Posterior cingulate gyrus (tissue), 11 donors: ENCODE measurements at places on chromosomes 5 and 9.
A peak's percentile ranks its signal among the peaks of the same experiment; 100 is the strongest.

- DNase-seq, result no peak
These were observed 33.9 kb downstream of the OLFML2A start for GRCh38 chr9:124810663-124811355.

DNA sequence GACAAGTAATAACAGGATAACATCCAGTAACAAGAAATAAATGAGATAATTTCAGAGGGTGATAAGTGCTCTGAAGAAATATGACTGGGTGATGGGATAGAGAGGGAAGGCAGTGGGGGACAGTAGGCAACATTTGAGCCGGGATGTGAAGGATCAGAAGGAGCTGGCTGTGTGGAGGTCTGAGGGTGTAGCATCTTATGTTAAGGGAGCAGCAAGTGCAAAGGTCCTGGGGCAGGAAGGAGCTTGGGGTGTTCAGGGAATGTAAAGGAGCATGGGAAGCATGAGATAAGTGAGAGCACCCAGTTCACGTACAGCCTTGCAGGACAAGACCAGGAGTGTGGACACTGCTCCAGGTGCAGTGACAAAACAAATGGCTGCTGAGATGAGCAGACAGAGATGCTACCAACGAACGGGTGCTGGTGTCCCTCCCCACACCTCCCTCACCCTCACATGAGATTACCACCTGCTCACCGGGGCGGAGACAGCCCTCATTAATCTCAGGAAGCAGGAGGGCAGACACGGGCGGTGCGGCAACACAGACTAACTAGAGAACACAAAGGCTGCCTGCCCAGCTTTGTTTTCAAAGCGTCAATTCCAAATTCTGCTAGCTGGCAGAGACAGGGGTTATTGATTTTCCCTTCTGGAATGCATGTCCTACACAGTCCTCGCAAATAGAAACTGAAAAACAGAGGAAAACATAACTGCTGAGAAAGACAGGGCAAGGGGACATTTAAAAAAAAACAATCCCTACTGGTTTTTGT lies 298.1 kb upstream of the PANK3 start:
- no peak for DNase-seq

- no peak for DNase-seq
These were observed 26.2 kb upstream of the HSPA9 start for GRCh38 chr5:138601444-138601843.

- peak; percentile 37 for DNase-seq
These were observed 231.0 kb downstream of the CDK5RAP2 start for GRCh38 chr9:120348951-120349429.

DNA sequence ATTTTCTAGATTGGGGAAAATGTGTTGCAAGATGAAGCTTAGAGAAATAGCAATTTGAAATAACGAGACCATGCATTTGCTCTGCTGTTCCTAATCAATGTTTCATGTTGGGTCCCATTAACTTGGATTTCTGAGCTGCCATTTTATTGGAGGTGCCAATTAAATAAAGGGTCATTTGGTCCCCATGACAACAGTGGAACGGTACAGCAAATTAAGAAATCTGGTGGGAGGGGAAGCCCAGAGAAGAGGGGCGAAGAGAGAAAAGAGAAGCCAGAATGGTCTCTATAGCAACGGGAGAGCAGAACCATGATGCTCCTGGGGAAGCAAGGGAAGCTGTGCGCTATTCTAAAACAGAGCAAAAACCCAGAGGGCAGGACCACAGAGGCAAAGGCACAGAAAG lies 120.2 kb downstream of the ENTREP1 start:
- DNase-seq, result no peak

DNA sequence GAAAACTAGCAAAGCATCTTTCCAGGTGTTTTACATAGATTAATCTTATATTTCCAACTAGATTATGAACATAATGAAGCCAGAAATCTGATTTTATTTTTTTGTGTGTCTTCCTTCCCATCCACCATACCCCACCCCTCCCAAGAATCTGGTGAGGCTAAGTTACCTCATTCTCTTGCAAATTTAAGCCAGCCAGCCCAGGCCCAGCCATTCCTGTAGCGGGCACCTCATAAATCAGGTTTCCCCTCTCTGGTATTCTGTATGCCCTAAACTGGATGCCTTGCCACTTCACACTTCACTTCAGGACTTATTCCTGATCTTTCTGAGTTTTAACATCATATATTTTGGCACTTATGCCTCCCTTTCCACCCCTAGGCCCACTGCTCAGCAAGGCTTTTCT lies 21.8 kb downstream of the C9 start:
- DNase-seq, result no peak

DNA sequence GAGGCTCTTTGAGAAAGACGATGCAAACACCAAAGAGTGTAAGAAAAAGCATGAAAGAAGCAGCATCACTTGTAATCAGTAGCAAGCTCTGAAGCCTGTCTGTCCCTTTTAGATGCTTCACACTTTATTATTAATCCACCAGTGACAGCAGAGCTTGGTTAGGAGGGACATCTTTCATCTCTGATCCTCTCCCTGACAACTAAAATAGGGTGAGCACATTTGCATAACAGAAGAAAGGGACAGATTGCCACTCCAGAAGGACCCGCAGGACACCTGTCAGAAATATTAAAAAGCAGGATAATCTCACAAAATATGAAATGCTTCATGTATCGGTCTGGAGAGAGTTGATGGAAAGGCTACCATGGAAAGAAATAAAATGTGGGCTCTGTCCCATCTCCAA lies 71.4 kb upstream of the MAP1B start:
- no peak for DNase-seq

- DNase-seq, result peak; percentile 38
These were observed 140.8 kb upstream of the OTULINL start for GRCh38 chr5:14440582-14441431.

DNA sequence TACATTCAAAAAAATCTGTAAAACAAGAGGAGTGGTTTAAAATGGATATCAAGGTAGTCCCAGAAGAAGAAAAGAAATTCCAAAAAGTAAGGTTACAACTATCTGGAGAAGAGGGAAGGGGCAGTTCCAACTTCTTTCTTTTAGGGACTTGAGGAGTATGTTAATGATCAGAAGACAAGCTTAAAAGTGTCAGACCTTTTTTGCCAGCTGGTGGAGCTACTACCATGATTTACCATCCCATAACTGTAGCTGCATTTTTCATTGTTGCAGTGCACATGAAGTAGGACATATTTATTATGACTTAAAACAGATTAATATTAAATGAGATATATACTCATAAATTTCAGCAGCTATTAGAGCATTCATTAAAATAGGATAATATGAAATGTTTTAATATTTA lies 158.5 kb upstream of the RGS7BP start:
- no peak for DNase-seq

DNA sequence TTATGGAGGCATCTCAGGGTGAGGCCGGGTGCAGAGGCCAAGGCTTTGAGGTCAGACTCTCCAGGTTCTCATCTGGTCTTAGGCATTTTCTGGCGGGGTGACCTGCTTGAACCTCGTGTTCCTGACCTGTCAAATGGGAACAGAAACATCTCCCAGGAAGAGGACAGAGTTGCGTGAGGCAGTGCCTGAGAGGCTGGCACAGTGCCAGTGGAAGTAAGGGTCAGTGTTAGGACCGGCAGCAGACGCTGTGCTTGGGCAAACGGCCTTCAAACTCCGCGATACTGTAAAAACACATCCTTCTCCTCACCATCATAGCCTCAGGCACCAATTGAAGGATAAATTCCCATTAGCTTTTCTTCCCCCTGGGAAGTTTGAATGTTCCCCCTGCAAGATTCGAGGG lies 55.6 kb upstream of the FCN2 start:
- no peak for DNase-seq

DNA sequence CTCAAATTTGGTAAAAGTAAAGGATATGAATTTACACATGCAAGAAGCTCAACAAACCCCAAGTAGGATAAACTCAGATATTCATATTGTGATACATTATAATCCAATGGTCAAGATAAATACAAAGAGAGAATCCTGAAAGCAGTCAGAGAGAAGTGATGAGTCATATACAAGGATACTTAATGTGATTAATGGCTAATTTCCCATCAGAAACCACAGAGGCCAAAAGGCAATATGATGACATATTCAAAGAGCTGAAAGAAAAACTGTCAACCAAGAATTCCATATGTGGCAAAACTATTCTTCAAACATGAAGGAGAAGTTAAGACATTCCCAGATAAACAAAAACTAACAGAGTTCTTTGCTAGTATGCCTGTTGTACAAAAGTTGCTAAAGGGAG lies 19.5 kb upstream of the IRF1 start:
- no peak for DNase-seq

GRCh38 chr5:3340471-3340870 lies 255.2 kb upstream of the IRX1 start:
- no peak for DNase-seq

DNA sequence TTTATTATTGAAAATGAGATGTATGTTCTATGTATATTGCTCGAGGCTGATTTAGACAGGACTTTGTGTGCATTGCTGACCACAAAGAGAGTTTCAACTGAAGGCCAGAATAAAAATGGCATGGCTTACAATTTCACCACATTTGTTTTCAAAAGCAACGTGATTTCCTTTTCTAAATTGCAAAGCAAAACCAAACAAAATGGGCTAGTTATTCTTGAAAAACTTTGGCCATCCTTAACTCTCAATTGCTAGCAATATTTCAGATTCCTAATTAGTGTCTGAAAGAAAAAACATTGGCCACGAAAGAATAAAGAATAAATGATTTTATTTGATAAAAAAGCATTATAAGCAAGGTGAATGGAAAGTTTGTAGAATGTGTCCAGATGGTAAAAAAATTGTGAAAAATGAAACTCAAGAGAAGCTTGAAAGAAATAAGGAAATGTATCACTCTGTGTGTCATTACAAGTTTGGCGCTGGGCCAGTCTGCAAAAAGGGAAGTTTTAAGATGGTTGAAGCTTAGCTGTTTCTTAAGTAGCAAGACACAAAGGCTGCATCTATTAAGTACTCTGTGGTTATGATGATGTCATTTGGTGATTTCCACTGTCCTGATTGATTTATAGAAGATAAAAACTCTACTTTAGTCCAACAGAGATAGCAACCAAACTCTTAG lies 89.2 kb upstream of the PRLR start:
- no peak for DNase-seq

GRCh38 chr5:179306191-179307012 lies 38.9 kb downstream of the ADAMTS2 start:
- DNase-seq, result no peak

DNA sequence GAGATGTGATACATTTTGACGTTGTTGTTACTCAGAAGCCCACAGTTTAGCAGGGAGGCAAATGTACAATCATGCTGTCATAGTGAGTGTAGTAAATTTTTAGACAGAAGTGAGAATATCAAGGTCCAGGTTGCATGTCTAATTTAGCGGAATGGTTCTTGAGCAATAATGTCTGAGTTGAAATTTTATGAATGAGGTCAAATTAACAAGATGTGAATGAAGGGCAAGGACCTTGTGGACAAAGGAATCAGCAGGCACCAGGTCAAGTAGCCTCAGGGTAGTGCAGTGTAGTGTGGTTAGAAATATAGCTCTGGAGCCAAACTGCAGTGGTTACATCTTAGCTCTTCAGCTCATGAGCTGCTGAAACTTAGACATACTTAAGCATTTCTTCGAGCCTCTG lies 36.2 kb downstream of the TNFSF8 start:
- no peak for DNase-seq

DNA sequence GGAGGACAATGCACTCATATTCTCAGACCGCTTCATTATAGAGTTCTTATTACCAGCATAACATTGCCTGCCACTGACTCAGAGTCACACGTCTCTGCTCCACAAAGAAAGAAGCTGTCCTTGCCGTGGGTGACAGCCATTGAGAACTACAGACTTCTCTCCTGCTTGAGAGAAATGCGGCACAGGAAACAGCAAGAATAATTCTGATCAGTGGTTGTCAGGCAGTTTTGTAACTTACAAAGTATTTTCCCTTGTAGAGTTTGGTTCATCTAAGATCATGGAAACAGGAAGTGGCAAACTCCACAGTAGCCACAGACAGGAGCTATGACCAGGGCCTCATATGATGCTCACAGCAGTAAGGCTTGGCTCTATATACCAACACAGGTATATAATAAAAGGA lies 47.0 kb downstream of the KCNV2 start:
- no peak for DNase-seq
